ENCODE measurements at places on chromosomes 7 and 10.

DNA sequence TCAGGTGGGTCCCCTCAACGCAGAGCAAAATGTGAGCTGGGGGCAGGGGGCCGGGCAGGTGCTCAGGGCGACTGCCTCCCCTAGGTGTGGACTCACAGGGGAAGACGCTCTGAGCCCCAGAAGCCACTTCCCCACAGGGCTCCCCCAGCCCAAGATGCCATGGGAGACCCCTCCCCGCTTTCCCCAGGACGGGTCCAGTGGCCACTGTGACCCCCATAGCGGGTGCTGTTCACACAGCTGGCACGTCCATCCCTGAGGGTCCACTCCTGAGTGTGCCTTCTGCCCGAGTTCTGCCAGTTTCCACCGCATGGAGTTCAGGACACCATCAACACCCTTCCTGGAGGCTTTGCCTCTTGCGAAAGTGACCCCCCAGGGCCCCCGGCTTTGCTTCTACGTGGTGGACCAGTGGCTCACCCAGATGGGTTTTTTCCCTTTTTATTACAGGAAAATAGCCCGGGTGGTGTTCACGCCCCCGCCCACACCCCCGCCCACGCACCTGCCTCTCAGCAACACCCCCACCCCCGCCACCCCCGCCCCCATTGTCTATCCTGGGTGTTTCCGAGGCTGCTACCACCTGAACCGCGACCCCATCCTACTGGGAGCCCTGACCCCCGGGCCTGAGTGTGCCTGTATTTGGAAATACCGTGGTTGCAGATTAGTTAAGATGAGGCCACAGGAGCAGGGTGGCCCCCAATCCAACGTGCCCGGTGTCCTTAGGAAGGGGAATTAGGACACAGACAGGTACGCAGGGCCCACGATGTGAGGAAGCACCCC is 32.0 kb downstream of the ADAP1 start:
- no peak for DNase-seq

DNA sequence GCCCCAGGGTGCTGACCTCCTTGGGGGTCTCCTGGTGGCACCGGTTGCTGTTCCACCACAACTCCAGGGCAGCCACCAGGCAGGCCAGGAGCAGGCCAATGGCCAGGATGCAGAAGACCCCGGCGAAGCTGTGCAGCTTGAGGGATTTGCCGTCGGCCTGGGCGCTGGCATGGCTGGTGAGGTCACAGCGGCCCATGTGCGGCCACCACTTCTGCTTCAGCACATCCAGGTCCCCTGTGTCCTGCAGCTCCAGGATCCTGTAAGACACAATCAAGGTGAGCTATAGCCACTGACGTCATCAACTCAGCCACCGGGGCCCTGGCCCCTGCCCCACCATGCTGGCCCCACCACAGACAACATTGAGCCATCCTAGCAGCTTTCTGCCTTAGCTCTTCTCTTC is 753.2 kb downstream of the GRID1 start:
- no peak for DNase-seq

DNA sequence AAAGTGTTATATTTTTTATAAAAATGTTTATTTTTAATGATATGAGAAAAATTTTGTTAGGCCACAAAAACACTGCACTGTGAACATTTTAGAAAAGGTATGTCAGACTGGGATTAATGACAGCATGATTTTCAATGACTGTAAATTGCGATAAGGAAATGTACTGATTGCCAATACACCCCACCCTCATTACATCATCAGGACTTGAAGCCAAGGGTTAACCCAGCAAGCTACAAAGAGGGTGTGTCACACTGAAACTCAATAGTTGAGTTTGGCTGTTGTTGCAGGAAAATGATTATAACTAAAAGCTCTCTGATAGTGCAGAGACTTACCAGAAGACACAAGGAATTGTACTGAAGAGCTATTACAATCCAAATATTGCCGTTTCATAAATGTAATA is 64.8 kb upstream of the CAPZA2 start:
- no peak for DNase-seq

DNA sequence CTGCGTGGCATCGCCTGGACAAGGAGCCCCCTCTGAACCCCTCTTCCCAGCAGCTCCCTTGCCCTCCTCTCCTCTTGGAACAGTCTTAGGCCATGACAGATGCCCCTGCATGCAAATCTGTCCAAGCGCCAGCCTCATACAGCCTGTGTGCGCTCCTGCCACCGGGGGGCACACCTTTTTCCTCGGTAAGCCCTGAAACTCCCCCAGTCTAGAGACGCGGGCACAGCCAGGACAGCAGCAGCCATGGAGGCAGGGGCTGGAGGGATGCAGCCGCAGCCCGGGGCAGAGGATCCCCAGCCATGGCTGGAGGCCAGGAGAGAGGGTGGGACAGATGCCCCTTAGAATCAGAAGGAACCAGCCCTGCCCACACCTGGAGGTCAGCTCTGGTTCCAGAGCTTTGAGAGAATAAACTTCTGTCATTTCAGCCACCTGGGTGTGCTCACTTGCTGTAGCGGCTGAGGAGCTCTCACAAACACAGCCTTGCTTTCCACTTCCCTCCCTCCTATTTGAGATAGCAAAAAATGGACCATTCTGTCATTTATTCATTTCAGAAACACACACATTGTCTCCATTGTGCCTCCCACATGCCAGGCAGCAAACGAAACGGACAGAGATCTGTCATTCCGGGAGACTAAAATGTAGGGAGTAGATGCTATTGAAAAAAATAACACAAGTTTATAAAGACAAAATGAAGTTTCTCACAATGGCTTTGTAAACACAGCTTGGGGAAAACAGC is 241.5 kb downstream of the WDR37 start:
- DNase-seq = no peak

DNA sequence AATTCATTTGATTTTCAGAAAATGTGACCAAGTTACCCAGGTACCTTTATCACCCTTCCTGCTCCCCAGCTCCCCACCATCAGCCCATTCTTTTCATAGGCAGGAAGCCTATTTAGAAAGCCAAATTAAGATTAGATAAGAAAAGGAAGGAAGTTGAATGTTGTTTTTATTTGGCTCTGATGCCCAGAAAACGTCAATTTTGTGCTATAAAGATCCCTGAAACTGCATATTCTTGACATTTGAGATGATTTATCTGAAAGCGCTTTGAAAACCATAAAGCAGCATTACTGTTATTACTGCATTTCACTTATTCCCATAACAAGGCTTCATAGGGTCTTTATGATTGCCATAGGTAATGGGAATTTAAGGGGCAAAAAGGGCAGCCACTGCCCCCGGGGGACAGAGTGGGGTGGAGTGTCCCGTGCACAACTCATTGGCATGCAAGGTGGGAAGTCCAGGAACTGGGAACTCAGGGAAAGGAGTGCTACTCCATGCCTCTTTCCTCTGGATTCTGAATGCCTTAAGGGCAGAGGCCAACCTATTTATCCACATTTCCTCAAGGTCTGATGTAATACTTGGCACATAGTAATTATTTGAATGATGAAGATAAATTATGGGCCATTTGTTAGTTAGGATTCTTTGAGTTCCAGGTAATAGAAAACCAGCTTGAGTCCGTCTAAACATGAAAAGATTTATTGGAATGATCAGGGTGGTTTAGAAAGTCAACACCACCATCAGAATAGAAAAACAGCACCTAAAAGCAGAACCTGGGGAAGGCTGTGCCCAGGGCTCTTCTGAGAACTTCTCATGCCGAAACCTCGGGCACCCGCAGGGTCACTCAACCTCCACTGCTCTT is 100.6 kb upstream of the ELMO1 start:
- no peak for DNase-seq

- no peak for DNase-seq
These were observed 28.2 kb upstream of the ADCYAP1R1 start for GRCh38 chr7:31023877-31024276.

DNA sequence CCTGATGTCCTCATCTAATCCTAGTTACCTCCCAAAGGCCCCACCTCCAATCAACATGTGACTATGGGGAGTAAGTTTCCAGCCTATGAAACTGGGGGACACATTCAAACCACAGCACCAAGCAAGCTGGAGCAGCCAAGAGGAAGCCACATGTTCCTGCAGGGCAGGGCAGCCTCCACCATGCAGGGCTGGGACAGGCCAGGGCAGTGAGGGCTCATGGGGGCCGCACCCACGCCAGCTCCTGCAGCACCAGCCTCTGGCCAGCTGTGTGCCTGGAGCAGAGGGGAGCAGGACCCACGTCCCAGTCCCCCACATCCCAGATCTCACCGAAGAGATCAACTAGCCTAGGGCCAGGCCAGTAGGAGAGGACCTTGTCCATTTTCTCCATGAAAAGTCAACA is 85.9 kb upstream of the INSIG1 start:
- no peak for DNase-seq

- DNase-seq = no peak
These were observed 65.5 kb downstream of the SPAG6 start for GRCh38 chr10:22410846-22411245.

GRCh38 chr10:33123680-33124079 is 165.7 kb upstream of the ITGB1 start:
- DNase-seq = no peak

DNA sequence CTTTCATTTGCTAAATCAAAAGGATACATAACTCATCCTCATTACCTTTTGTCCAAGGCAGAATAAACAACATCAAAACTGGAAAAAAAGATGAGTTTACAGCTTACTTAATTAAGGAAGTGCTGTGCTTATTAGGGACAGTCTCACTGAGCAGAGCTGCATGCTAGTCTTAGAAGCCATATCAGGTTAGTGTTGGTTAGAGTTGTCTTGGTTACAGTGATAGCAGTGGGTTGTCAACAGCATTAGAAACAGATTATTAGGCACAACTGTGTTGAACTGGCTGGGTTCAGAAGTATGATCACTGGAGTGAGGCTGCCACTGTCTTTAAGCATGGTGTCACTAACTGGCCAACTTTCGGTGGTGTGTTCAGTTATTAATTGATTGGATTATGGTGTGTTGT is 503.9 kb upstream of the IGFBP3 start:
- DNase-seq = no peak

DNA sequence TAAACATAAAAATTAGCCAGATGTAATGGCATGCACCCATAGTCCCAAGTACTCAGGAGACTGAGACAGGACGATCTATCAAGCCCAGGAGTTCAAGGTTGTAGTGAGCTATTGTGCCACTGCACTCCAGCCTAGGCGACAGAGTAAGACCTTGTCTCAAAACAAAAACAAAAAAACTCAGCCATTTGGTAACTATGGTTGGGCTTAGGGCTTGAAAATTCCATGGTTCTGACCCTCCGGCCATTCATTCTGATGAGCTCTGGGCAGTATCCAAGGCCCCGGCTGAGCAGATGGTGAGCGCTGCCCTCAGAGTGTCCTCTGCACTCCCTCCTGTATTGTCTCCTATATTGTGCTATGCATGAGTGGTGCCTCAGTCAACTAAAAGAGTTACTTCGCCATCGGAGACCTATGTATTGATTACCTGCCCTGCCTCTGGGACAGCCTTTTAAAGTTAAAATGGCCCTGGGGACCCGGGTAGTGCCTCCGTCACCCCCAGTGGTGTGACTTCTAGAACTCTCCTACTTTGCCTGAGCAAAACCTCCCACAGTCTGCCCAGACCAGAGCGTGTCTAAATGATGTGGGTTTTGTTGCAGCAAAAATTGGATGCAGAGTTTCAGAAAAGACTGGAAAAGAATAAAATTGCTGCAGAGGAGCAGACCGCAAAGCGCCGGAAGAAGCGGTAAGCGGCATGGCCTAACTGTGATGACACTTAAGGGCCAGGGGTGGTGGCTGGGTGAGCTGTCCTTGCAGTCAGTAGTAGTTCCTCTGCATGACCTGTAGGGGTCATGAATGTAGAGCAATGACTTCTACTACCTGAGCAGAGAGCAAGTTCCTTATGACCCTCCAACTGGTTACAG is 8.1 kb downstream of the PRKRIP1 start:
- DNase-seq = no peak

DNA sequence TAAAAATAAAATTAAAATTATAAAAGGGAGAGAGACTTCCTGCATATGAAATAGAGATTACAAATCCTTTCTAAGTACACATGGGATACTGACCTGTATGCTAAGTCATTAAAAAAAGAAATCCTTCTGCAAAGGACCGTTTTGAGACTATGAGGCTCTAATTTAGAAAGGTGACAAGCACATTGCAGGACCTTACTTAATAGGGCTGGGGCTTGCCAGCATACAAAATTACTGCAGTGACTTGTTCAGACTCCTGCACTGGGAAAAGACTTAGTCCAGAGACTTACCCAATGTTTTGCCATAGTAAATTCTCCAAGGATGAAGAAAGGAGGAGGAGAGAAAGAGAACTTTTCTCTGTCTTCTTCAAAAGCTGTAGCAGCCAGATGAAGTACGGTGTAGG is 193.6 kb downstream of the KCNMA1 start:
- DNase-seq = no peak

DNA sequence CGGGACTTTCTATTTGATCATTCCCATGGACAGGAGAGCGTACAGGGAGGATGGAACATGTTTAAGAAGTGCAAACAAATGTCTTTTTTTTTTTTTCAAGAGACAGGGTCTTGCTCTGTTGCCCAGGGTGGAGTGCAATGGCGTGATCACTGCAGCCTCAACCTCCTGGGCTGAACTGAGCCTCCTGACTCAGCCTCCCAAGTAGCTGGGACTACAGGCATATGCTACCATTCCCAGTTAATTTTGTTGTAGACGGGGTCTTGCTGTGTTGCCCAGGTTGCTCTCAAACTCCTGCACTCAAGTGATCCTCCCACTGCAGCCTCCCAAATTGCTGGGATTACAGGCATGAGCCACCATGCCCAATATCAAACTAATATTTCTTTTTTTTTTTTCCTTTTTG is 40.5 kb downstream of the SPDYE5 start:
- DNase-seq = no peak

DNA sequence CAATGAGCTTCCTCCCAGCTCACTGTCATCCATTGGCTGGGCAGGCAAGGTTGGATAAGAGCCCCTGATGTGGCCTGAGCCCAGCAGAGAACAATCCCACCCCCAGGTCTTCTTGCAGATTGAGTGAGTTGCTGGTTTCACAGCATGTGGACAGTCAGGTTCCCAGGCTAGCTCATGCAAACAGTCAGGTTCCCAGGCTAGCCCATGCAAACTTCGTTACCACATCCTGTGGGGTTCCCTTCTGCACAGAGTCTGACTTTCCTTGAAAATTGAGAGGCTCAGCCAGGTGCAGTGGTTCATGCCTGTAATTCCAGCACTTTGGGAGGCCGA is 67.1 kb downstream of the TMEM130 start:
- no peak for DNase-seq

DNA sequence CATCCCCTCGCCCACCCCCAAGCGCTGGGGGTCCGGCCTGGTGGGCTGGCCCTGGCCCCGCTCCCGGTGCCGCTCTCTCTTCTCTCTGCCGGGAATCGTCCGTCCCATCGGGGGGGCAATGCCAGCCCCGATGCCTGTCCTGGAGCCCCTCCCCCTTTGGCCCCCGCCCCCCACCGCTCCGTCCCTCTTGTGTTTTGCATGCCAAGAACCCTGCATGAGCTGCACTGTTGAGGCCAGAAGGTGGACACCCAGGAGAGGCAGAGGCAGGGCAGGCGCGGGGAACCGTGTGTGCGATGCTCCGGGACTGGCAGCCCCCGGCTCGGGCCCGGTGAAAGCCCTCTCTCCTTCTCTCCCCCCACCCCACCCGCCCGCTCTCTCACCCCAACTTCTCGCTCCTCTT is 22.1 kb upstream of the HSPB1 start:
- no peak for DNase-seq

DNA sequence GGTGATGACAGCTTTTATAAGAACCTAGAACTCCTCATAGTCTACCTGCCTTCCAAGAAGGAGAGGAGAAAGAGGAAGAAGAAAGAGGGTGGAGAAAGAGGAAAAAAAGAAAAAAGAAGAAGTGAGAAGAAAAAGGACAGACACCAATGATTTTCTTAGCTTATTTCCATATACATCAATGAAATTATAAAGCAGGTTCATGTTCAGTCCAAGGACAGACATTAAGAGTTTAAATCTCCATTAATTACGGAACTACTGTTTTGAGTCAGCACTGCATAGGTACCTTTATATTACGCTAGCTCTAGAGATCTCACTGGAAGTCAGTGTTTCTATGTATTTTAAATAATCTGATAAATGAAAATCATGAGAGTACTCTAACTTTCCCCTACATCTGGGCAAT is 309.0 kb upstream of the HGF start:
- DNase-seq = no peak

Data from NCI-H187 treated with DMSO at 0.1 percent for 48 hours (cell line).